ENCODE measurements at places on chromosomes 1 and 21.
A peak's percentile ranks its signal among the peaks of the same experiment; 100 is the strongest.

GRCh38 chr21:29748391-29749167 is 191.2 kb downstream of the GRIK1 start:
- no peak for DNase-seq

DNA sequence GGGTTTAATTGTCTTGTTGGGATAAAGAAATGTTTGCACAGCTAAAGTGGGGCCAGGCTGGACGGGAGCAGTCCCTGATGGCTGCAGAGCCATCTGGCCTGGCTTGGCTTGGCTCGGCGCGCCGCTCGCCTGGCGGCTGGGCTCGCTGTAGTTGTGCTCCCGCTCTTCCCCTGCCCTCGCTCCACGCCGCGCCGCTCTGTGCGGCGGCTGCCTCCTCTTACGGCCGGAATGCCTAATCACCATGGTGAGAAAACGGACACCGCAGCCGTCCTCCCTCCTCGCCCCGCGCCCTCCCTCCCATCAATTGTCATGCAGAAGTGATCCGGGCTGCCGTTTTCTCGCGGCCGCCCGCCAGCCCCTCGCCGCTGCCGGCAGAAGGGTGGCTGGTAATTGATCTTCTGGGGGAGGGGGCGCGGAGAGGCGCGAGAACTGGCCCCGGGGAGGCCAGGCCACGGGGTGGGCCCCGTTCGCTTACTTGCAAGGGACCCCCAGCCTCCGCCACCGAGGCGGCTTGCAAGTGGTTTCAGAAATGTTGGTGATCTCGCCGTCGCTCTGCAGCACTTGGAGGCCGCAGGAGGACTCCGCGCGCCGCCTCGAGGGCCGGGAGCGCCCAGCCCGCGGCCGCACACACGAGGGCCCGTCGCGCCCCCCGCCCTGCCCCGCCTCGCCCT is 12.4 kb downstream of the RNF220 start:
- no peak for DNase-seq

DNA sequence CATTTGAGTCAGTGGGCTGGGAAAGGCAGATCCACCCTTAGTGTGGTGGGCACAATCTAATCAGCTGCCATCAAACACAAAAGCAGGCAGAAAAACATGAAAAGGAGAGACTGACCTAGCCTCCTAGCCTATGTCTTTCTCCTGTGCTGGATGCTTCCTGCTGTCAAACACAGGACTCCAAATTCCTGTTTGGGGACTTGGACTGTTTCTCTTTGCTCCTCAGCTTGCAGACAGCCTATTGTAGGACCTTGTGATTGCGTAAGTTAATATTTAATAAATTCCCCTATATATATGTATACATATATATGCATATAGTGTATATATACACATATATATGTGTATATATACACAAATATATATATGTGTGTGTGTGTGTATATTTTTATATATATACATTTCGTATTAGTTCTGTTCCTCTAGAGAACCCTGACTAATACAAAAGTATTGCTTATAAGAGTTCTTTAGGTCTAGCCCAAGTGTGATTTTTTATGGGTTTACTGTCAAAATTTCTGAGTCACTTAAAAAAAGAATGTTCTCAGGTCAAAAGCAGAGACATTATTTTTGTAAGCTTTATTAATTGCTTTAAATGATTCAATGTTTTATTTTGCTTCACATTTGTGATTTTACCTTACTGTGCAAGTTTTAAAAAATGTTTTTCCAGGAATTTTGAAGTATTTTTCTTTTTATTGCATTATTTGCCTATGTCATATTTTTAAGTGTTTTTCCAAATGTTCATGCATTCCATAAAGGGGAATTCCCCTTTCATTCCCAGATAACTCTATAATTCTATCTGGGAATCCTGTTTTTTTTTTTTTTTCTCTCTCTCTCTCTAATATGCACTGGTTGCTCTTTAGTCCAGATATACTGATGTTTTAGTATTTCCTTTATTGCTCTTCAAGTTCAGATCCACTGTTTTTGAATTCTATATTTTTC is 92.1 kb upstream of the ADAMTS5 start:
- DNase-seq, result no peak

GRCh38 chr1:208029381-208030287 is 118.7 kb upstream of the CD34 start:
- peak; percentile 22 for DNase-seq

GRCh38 chr1:204348242-204348641 is 11.5 kb downstream of the PLEKHA6 start:
- DNase-seq, result no peak

GRCh38 chr1:118334506-118334905 is 149.5 kb upstream of the SPAG17 start:
- no peak for DNase-seq

DNA sequence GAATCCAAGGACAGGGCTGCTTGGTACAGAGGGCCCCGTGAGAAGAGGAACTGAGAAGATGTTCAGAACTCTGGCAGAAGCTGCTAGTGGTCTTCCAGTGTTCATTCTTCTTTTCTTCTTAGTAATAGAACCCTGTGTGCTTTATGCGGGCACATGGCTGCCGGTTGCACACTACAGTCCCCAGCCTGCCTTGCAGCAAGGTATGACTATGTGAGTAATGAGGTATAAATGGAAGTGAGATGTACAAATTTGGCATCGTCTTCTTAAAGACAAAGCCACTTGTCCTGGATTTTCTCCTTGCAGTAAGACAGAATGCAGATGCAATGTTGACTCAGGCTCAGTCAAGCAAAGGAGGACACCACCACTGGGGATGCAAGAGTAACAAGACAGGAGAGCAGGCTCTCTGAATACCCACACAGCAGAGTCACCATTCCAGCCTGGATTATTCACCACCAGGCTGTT is 15.0 kb upstream of the ATP1B1 start:
- peak; percentile 82 for DNase-seq

DNA sequence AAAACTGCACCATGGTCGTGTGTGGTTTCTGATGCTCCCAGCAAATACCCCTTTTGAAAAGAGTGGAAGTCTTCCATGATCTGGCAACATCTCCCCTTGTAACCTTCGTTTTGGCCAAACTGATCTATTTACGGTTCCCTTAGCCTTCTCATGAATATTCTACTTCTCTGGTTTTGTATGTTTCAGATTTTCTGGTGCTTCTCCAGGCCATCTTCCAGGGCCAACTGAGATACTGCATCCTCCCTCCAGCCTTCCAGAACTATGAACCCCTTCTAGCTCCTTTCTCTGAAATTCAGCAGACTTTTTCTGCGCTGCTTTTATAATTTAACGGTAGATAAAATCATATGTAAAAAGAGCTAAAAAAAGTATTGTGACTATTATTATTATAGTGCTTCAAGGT is 97.7 kb downstream of the XCL2 start:
- no peak for DNase-seq

- no peak for DNase-seq
These were observed 8.7 kb upstream of the SLX9 start for GRCh38 chr21:44931137-44931500.

- no peak for DNase-seq
These were observed 846 bp downstream of the HMGB4 start for GRCh38 chr1:33864460-33865389.

GRCh38 chr1:201171063-201172036 is 17.1 kb upstream of the TMEM9 start:
- DNase-seq, result no peak

DNA sequence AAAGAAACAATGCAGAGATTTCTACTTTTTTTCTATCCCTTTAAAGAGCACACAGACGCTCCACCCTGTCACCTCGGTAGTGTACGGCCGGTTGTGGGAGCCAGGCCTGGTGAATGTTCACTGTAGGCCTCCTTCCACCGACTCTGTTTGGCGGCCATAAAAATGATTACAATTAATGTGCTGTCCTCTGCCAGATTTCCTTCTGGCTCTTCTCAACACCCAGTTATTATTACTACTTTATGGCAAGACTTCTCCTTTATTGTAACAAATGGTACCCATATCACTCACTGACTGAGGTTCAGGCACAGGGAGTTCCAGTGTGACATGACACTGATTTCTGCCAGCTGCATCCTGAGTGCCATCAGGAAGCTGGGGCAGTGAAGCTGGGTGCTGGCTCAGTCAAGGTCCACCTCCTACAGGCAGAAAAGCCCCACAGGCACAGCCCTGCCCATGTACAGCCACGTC is 37.4 kb downstream of the GPR161 start:
- DNase-seq, result no peak

- DNase-seq, result no peak
These were observed 14.6 kb downstream of the OPTC start for GRCh38 chr1:203508463-203509073.

DNA sequence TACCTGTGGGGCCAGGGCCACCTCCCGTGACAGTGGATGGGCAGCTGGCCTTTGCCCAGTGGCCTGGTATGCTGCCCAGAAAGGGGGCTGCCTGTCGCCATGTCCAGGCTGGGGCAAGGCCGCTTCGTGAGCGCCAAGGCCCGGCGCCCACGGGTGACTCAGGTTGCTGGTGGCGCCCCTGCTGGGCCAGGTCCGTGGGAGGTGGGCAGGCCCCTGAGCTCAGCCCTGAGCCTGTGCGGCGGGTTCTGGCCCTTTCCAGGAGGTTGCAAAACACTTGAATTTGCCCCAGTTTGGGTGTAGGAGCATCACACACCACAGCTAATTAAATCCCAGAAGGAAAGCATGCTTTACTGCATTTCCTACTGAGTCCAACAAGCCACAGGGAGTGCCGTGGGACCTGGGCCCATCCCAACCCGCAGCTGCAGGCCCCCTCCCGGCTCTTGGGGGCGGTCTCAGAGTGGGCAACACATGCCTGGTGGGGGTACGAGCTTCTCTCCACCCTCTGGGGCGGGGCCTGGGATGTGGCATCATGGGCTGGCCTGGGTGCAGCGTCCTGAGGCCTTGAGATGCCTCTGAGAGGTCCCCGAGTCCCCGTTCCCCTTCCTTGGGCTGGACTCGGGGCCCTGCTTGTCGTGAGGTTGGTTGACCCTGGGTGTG is 159.8 kb downstream of the PEX14 start:
- no peak for DNase-seq

- no peak for DNase-seq
These were observed 181.4 kb upstream of the L1TD1 start for GRCh38 chr1:62013264-62013663.

DNA sequence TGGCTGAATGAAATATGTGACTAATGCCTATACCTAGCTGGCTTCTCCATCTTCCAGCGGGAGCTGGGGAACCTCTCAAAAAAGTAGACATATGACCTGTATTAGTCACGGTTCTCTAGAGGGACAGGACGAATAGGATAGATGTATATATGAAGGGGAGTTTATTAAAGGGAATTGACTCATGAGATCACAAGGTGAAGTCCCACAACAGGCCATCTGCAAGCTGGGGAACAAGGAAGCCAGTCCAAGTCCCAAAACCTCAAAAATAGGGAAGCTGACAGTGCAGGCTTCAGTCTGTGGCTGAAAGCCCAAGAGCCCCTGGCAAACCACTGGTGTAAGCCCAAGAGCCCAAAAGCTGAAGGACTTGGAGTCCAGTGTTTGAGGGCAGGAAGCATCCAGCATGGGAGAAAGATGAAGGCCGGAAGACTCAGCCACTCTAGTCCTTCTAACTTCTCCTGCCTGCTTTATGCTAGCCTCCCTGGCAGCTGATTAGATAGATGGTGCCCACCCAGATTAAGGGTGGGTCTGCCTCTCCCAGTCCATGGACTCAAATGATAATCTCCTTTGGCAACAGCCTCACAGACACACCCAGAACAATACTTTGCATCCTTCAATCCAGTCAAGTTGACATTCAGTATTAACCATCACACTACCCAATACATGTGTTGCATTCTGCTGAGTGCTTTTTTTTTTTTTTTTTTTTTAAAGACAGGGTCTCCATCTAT is 19.6 kb downstream of the OLIG1 start:
- no peak for DNase-seq

DNA sequence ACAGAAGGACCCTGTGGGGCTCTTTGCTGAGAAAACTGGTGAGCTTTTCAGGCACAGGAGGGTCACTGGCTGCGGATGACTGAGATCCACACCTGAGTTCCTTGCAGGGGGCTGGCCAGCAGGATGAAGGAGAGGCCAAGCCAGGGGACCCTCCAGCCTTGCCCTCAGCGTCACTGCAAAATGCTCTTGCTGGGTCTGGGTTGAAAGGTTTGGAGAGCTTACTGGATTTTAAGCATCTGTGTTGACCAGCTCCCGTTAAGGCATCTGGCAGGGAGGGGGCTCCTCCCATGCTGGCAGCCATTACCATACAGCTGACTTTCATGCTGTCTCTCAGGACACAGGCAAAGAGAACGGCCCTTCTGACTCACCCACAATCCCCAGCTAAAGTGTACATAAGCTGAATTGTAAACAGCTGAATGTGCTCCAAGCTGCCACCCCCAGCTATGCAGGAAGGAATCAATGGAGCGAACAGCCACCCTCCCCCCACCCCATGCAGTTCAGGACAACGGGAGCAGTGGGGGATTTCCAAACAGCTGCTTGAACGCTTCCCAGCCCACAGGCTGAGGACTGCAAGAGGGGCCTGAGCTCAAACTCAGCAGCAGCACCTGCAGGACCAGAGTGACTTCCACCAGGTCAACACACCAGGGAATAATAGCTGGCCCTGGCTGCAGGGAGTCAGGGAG is 21.3 kb upstream of the A3GALT2 start:
- DNase-seq, result peak; percentile 97

GRCh38 chr1:195754303-195754702 is 853.9 kb downstream of the KCNT2 start:
- no peak for DNase-seq

- no peak for DNase-seq
These were observed 63.8 kb downstream of the PLXNA2 start for GRCh38 chr1:208180421-208180820.

GRCh38 chr1:171484760-171485374 is 463 bp upstream of the PRRC2C start:
- no peak for DNase-seq

DNA sequence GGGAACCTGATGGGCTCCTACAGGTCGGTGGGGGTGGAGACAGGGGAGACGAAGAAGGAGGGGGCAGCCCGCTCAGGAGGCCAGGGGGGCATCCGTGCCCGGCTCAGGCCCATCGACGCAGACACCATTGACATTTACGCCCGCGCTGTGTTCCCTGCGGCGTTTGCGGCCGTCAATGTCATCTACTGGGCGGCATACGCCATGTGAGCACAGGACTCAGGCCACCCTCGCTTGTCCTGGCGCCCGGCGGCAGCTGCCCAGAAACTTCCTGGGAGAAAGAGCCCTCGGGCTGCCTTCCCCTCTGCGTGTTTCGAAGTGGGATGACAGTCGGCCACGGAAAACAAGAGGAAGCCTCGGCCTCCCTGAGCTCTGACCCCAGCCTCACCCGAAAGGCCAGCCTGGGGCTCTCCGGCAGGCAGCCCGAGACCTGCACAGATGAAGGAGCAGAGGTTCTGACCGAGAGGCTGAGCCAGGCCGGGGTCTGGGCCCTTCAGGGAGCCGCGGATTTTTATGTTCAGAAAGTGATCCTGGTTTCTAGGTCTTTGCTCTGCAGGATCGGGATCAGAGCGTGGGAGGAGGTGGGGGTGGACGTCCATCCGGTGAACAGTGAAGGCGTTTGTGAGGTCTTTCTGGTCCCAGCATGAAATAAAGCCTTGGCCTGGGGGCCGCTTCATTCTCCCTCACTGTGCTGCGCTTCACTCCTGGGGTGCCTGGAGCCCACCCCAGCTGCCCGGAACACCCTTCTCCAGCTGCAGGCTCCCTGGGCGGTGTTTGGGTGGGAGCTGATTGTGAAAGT is 11.1 kb downstream of the GABRD start:
- DNase-seq, result no peak

GRCh38 chr1:246351721-246352120 is 155.4 kb downstream of the SMYD3 start:
- DNase-seq, result no peak

Data from kidney glomerular epithelial cell (primary cell).